CD4-positive, alpha-beta T cell treated with Interleukin-15 for 4 hours (primary cell): ENCODE measurements at places on chromosomes 4 and X.

DNA sequence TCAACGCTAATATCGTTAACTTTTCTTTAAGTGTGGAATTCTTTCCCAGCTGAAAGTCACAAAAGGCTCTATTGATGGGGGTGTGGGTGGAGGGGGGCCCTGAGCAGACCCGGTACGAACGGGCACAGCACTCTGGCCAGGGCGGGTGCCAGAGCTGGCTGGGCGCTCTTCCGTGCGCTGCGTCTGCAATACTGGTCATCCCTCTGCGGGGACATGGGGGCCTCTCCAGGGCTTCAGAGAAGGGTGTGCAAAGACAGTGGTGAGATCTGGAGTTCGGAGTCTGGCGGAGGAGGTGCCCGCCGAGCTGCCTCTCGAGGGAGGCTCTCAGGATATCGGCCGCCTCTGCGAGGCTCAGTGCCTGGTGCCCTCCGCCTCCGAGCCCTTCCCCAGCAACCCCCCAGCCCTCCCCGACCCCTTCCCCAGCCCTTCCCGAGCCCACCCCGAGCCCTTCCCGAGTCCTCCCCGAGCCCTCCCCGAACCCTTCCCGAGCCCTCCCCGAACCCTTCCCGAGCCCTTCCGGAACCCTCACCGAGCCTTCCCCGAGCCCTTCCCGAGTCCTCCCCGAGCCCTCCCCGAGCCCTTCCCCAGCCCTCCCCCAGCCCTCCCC lies 34.3 kb downstream of the FGFRL1 start:
- DNase-seq, result no peak

- no peak for DNase-seq
These were observed 69.7 kb upstream of the WWC2 start for GRCh38 chr4:183029365-183029764.

DNA sequence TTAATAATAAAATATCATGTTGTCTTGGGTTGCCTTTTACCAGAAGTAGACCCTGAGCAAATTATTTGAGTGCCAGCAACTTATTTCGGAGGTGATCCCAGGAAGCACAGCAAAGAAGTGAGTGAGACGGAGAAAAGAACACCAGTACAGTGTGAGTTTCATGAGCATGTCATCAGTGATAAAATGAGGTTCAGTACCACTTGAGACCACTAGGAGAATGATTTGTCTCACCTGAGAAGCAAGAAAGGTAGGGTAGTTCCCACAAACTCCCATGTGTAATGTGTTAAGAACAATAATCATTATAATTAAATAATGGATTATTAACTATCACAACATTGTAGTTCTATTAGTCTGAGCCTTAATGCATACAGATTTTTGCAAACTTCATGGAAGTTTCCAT lies 112.8 kb upstream of the DMD start:
- DNase-seq, result no peak

DNA sequence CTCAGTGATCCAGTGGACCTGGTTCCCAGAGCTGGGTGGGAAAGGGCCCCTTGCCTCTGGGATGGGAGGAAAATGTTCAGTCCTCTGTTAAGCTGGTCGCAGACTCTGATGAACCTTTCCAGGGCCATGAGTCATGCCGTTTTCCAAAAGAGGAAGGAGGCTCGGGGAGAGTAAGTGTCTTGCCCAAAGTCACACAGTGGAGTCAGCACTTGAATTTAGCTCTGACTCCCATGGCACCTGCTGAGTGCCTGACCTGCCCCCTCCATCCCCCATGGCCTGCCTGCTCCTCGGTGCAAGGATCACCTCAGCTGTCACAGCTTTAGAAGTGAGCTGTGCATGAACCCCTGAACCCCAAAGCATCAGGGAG lies 14.0 kb upstream of the KIAA0232 start:
- no peak for DNase-seq

GRCh38 chrX:30865612-30866011 lies 23.4 kb downstream of the TAB3 start:
- DNase-seq, result no peak

DNA sequence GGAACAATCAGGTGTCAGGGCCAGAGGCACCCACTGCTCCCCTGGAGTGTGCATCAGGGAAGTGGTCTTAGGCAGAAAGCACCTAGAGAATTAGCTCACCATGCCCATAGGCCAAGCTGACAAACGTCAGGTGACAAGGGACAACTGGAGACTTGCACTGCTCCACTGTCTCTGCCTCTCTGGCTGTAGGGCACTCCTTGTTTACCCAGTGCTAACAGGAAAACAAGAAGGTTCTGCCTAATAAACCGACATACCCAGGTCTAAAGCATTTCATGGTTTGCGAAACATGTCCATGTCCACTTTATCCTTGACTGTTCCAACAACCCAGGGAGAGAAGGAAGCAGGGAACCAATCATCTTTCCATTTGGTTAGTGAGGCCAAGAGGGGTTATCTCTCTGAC lies 92.5 kb upstream of the MAMLD1 start:
- no peak for DNase-seq

DNA sequence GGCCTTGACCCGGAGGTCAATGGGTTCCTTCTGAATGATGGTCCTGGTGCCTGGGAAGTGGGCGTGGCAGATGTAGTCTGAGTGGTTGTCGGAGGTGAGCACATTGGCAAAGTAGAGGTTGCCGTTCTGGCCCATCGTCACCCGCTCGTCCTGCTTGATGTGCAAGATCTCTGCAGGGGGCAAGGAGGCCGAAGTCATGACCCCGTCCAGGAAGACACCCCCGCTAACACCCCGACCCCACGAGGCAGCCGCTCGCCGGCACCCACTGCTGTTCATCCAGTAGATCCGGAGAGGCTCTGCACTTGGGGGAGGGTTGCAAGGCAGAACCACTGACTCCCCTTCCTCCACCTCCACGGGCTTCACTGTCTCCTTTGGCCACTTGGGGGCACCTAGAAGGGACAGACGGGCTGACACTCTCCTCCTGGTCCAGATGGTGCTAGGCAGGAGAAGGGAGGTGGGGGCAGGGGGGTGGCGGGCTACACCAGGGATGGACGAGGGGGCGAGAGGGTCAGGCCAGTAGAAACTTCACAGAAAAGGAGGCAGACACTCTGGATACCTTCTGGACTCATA lies 15.1 kb downstream of the L1CAM start:
- no peak for DNase-seq

DNA sequence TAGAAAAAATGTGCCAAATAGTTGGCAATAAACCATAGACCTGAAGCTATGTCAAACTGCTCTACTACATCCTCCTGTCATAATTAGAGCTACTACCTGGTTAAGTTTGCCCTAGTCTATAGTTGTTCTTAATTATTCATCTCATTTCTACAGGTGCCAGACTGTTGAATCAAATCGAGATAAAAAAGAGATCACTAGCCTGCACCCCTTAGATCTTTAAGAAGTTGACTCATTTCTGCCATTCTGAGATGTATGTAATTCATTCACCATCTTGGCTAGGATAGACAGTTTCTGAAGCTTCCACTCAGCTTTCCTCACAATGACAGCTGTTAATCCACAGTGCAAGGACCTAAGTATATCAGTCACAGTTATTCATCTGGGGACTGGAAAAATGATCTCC lies 452.1 kb upstream of the BOD1L1 start:
- no peak for DNase-seq

DNA sequence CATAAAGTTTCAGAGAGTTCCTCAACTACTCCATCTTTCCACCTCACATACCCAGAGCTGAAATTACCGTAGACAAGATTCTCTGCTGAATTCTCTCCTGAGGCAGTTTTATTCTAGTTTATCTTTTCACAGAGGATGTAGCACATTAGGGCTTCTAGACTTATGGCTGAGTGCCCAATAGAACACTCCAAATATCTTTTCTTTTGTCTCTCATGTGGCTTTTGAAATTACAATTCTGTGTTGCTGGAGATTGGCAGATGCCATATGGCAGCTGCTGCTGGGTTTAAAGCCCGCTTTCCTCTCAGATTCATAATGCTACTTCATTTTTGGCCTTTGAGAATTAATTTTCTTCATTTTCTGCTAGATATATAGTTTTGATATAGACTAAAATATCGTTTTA lies 107.6 kb upstream of the BANK1 start:
- DNase-seq, result no peak

GRCh38 chrX:46912098-46912602 lies at the start of gene JADE3:
Gene JADE3, plus strand, starts transcription at chrX:46912421. Its CDS starts 72,474 bp downstream, at chrX:46984895.
- DNase-seq, result peak; percentile 0

GRCh38 chrX:154484255-154485149 lies 1.9 kb downstream of the UBL4A start:
- no peak for DNase-seq

- no peak for DNase-seq
These were observed 274 bp upstream of the ERVMER34-1 start for GRCh38 chr4:52751487-52751911.

DNA sequence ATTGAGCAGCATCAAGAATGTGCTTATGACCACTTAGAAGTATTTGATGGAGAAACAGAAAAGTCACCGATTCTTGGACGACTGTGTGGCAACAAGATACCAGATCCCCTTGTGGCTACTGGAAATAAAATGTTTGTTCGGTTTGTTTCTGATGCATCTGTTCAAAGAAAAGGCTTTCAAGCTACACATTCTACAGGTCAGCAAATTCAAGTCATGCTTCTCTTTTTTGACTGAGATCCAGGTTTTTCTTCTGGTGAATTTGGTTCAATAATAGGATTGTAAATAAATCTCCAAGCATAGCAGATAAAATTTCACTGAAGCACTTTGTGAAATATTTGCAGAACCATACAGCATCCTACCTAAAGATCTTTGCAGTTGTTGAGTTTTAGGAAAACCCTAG lies 218.1 kb downstream of the TLL1 start:
- DNase-seq, result no peak

GRCh38 chr4:79827283-79827682 lies 245.7 kb downstream of the ANTXR2 start:
- no peak for DNase-seq

GRCh38 chr4:86901864-86902263 lies 9.6 kb upstream of the C4orf36 start:
- no peak for DNase-seq

GRCh38 chrX:110026099-110026844 lies 23.4 kb downstream of the TMEM164 start:
- no peak for DNase-seq

DNA sequence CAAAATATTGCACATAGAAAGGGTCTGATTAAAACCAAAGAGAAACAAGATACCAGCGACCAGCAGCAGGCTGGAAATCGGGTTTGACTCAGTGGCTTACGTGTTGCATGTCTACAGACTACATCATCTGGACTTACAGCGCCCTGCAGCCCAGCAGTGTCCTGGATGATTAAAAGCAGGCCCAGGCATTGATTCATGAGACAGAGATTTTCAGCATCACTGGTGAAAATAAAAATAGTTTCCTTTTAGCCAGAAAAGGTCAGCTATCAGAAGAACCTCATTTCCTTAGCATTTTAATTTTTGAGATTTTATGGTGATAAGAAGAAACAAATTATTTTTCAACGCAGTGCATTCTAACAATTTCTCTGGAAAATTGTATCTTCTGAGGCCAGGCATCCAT lies 190.6 kb downstream of the PTTG2 start:
- DNase-seq, result no peak

DNA sequence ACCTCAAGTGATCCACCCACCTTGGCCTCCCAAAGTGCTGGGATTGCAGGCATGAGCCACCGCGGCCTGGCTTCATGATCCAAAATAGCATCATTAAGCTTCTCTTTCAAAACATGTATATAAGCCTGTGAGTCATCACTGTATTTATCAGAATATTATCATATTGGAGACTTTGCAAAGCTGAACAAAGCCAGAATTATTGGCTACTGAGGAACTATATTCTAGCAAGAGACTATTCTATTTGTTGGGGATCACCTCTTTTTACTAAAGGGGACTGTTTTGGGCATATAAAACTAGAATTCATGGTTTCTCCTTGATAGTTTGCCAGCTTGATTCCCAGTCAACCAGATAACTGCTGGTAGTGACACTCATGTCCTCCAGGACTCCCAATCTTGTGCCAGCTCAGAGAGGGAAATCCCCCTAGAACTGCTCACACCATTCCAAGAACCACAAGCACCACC lies 40.1 kb downstream of the TET2 start:
- DNase-seq, result no peak

DNA sequence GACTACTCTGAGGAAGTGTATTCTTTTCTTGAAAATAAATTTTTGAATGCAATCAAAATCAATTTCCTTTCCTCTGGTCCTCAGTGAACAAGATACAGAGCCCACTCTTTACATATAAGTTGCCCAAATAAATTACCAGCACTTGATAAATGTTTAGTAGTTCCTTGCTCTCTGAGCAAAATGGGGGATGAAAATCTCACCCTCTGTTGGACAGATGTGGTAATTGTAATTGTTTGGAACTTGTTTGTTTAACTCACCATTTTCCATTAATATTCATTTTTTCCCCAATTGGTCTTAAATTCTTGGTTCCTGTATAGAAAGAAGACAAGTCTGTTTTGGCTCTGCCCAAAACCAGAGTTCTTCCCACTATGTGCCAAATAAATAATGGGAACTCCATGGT lies 146.3 kb downstream of the LDB2 start:
- no peak for DNase-seq

DNA sequence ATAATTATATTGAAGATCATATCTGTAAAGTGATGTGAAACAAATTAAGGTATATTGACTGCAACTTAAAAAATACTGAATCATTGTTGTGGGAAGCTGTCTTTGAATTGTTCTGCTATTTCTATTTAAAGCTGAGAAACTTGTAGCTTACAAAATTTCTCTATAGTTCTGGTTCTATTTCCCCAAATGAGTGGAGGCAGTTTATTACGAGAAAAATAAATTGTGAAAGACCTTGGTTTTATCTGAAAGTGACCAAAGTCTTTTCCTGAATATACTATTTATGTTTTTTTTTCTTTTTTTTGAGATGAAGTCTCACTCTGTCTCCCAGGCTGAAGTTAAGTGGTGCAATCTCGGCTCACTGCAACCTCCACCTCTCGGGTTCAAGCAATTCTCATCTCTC lies 165.4 kb downstream of the SH3BGRL start:
- no peak for DNase-seq
